IMR-90 (cell line): ENCODE measurements at places on chromosomes 7 and 10. TPM values are rescaled to one million over a fixed set of nuclear protein-coding genes. Genes with fewer than 3 reads are reported as not detected.
A peak's percentile ranks its signal among the peaks of the same experiment; 100 is the strongest.

- no peak overlapping the region for H3K4me3 ChIP-seq
- no peak overlapping the region for H3K27ac ChIP-seq
- peaks cover 13% of the 10 kb centered on the region; the same call in 1 of the 2 replicates for H3K36me3 ChIP-seq
- H3K27me3 ChIP-seq = no peaks in the 10 kb centered on the region
Measured at GRCh38 chr7:152203095-152203494, 177.6 kb downstream of the GALNT11 start.

- no peak overlapping the region for H3K4me3 ChIP-seq
- DNase-seq = no peak
- H3K27ac ChIP-seq = no peak overlapping the region
- H3K4me1 ChIP-seq = no peaks in the 10 kb centered on the region
- H3K36me3 ChIP-seq = no peaks in the 10 kb centered on the region
Measured at GRCh38 chr7:42621543-42622219, 290.2 kb downstream of the C7orf25 start.

DNA sequence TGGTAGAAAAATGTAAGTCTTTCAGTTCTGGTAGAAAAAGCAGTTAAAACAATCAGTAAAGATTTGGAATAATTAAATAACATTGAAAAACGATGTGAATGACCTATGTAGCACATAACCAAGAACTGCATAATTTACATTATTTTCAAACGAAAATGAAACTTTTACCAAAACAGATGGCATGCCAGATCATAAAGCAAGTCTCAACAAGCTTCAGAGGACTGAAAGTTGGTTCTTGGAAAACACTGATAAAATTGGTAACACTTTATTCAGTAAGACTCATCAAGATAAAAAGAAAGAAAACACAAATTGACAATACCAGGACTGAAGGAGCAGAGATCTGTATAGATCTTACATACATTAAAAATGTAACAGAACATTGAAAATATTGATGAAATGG is 92.8 kb downstream of the VIPR2 start:
- H3K36me3 ChIP-seq = no peaks in the 10 kb centered on the region
- no peaks in the 10 kb centered on the region for H3K27me3 ChIP-seq
- H3K4me1 ChIP-seq = no peaks in the 10 kb centered on the region
- no peak for DNase-seq

Gene NKX1-2
- not detected in 2 replicates for total RNA-seq

DNA sequence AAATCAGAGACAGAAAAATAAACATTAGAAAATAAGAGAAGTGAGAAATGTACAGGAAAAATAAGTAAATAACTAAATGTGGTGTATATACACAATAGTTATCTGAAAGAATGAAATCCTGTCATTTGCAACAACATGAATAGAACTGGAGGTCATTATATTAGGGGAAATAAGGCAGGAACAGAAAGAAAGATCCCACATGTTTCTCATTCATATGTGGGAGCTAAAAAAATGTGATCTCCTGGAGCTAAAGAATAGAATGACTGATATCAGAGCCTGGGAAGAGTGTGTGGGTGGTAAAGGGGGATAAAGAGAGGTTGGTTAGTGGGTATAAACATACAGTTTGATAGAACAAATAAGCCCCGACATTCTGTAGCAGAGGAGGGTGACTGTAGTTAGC is 27.3 kb downstream of the PLXDC2 start:
- no peak overlapping the region for H3K4me3 ChIP-seq
- H3K4me1 ChIP-seq = peaks cover 2% of the 10 kb centered on the region

DNA sequence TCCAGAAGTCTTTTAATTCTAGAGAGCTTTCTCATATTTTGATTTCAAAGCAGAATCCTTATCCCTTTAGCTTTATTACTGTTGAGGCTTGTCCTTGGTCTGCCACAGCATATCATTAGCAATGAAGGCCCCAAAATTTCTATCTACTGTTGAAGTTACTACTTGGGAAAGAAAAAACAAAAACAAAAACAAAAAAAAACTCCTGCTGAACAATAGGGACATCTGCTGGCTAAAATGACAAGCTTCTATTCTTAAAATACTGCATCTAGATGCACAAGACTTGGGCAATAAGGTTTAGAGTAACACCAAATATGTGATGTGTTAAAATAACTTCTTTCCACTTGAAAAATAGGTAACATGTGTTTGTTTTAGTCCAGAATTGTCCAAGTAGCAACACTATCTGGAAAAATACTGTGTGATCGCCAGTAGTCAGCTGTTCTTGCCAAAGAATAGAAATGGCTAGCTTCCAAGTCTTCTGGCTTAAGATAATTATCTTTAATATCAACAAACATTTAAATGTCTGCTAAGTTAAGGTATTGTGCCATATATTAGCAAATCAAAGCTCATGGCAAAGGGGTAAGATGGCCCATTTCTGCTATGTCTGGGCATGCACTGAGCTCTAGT is 3.8 kb upstream of the DMTF1 start:
- H3K4me1 ChIP-seq = no peaks in the 10 kb centered on the region
- H3K36me3 ChIP-seq = no peaks in the 10 kb centered on the region
- H3K27me3 ChIP-seq = no peaks in the 10 kb centered on the region; the same call in 1 of the 2 replicates
- peak; percentile 26 for DNase-seq
- H3K4me3 ChIP-seq = no peak overlapping the region

GRCh38 chr7:130896898-130897514 is 163.0 kb upstream of the KLF14 start:
- peaks cover 66% of the 10 kb centered on the region for H3K36me3 ChIP-seq
- H3K4me1 ChIP-seq = peaks cover 52% of the 10 kb centered on the region
- no peaks in the 10 kb centered on the region for H3K27me3 ChIP-seq
- peak; percentile 84 for DNase-seq

DNA sequence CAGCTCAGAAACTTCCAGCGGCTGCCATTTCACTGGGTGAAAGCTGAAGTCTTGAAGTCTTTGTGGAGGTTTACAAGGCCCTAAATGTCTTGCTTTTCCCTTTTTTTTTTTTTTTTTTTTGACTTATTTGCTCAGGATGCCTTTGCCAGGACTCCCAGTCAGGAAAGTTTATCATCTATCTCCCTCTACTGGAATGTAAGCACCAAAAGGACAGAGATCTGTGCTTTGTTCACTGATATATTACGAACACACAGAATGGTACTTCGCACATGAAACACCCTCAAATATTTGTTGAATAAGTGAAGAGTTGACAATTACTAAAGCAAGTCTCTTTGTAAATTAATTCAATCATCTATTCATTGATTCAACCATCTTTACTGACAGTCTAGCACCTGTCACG is 23.2 kb downstream of the ABCB4 start:
- peaks cover 2% of the 10 kb centered on the region; the same call in 1 of the 2 replicates for H3K27me3 ChIP-seq
- H3K4me3 ChIP-seq = no peak overlapping the region
- no peak for DNase-seq
- H3K36me3 ChIP-seq = no peaks in the 10 kb centered on the region
- no peaks in the 10 kb centered on the region for H3K4me1 ChIP-seq
- H3K27ac ChIP-seq = no peak overlapping the region

Gene RADIL
- total RNA-seq = 0.18 TPM in 1 of 2 replicates, not detected in the other

DNA sequence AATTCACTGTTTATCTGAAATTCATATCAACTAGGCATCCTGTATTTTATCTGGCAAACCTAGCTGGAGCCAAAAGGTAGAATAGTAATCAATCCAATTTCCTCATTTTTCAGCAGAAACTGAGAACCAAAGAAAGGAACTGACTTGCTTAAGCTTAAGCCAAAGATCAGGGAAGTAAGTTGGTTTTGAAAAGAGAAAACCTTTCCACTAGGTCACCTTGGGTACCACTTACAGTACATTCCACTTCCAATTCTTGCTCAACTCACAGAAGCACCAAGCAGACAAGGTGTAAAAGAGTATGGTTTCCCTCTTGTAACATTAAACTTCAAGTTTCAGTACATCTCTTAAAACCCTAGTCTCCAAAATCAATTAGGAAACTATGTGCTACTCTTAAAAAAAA is 79.6 kb downstream of the ZFAND4 start:
- no peak for DNase-seq
- H3K4me1 ChIP-seq = peaks cover 2% of the 10 kb centered on the region; the same call in 1 of the 2 replicates
- H3K36me3 ChIP-seq = no peaks in the 10 kb centered on the region
- H3K4me3 ChIP-seq = no peak overlapping the region
- H3K27me3 ChIP-seq = 0 out of 2 replicates have a peak, but pooled peaks cover 3% of the 10 kb centered on the region

- no peaks in the 10 kb centered on the region for H3K36me3 ChIP-seq
- H3K4me3 ChIP-seq = no peak overlapping the region
- H3K4me1 ChIP-seq = no peaks in the 10 kb centered on the region
Measured at GRCh38 chr10:66555061-66555460, 370.8 kb upstream of the LRRTM3 start.

- no peak overlapping the region for H3K4me3 ChIP-seq
- H3K27me3 ChIP-seq = no peaks in the 10 kb centered on the region
- DNase-seq = no peak
- H3K4me1 ChIP-seq = no peaks in the 10 kb centered on the region
- no peak overlapping the region for H3K27ac ChIP-seq
Measured at GRCh38 chr7:128284102-128284501, 43.0 kb downstream of the LEP start.

GRCh38 chr7:134452419-134452838 is 6.5 kb downstream of the AKR1B1 start:
- H3K27ac ChIP-seq = peak overlapping the region; percentile 53; the same call in 1 of the 2 replicates
- peaks cover 31% of the 10 kb centered on the region for H3K36me3 ChIP-seq

Gene LRRC4
- 0.54 and 0.56 TPM in 2 replicates for total RNA-seq

Gene OLAH
- under 0.01 TPM in 1 of 2 replicates, not detected in the other for total RNA-seq

Gene CACNB2
- 0.28 and 0.36 TPM in 2 replicates for total RNA-seq

GRCh38 chr10:80265740-80266512 is 23.5 kb downstream of the MAT1A start:
- H3K4me1 ChIP-seq = no peaks in the 10 kb centered on the region
- H3K4me3 ChIP-seq = no peak overlapping the region
- peaks cover 19% of the 10 kb centered on the region for H3K27me3 ChIP-seq
- no peak overlapping the region for H3K27ac ChIP-seq
- no peak for DNase-seq

DNA sequence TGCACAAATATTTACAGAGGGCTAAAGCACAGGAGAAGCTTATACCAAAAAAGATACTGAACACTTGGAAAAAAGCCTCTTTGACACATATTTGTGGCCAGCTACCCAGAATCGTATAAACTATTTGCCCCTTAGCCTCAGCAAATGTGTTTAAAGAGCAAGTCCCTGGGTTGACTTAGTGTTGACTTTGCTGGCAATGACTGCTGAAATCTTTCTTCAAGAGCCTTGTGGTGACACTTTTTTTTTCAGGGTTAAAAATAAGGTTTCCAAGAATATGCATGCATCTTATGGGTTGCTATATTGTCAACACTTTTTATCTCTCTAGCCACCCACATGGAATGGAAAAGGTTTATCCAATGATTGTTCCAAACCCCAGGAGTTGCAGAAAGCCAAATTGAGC is 14.9 kb upstream of the PLEKHS1 start:
- no peaks in the 10 kb centered on the region for H3K4me1 ChIP-seq
- H3K36me3 ChIP-seq = no peaks in the 10 kb centered on the region
- DNase-seq = no peak
- peaks cover 1% of the 10 kb centered on the region; the same call in 1 of the 2 replicates for H3K27me3 ChIP-seq
- no peak overlapping the region for H3K27ac ChIP-seq

- no peak overlapping the region for H3K4me3 ChIP-seq
- peaks cover 50% of the 10 kb centered on the region for H3K36me3 ChIP-seq
- no peak for DNase-seq
- no peaks in the 10 kb centered on the region for H3K27me3 ChIP-seq
- no peak overlapping the region for H3K27ac ChIP-seq
Measured at GRCh38 chr7:137893143-137893742, 46.5 kb upstream of the DGKI start.

- no peak overlapping the region for H3K27ac ChIP-seq
- H3K27me3 ChIP-seq = no peaks in the 10 kb centered on the region
- H3K36me3 ChIP-seq = peaks cover 18% of the 10 kb centered on the region
Measured at GRCh38 chr7:64528770-64529169, 34.1 kb downstream of the ZNF680 start.

DNA sequence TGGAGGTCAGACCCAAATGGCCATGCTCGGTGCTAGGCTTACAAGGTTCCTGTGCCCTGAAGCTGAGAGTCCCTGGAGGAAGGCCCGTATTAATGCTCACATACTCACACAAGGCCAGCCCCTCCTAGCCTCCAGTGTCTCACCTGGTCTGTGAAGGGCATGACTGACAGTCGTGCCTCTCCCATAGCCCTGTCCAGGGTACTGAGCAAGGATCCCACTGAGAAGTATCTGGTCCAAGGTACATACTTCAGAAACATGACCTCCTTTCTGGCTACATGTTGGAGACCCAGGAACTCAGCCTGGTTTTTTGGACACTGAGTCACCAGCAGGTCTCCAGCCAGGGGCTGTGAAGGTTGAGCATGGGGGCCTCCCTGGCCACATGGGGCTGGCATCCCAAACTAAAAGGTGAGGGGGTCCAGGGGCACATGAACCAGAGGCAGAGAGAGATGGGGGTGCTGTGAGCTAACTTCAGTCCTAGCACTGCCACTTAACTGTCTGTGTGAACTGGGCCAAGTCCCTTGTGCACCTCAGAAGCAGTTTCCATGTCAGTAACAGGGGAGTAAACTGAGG is 17.6 kb upstream of the RASGEF1A start:
- no peak overlapping the region for H3K27ac ChIP-seq

DNA sequence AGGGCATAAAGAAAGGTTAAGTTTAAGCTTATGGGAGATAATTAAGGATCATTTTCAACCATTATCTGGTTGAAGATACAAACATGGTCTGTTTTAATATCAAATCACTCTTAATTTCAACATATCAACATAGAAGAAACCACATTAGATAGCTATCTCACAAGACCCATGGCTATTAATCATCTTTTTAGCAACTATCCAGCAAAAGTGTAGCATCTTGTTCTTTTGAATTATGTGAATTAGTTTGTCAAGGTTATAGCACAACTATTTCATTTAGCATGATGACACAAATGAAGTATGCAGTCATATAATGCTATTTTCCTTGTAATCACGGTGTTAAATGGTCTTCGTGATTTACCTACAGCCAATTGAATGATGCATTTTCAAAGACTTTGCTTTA is 58.9 kb upstream of the PPP1R9A start:
- H3K27ac ChIP-seq = no peak overlapping the region
- no peaks in the 10 kb centered on the region for H3K27me3 ChIP-seq
- DNase-seq = no peak
- H3K4me3 ChIP-seq = no peak overlapping the region

Gene CYP2C8
- total RNA-seq = not detected in 2 replicates

DNA sequence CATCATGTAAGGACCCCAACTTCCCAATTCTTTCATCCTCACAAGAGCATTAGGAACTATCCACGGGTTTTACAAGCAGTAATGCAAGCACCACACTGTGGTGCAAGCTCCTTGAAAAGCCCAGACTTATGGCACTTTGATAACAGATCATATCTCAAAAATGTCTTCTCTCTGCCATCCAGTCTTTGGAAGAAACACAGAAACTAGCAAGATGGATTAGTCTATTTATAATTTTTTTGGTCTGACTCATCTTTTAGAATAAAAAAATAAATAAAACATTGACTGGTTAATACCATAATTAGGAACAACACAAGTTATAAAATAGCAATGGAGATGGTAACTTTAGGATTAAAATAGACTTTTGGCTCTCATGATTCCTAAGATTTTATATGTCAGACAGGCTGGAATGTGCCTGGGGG is 49.0 kb upstream of the CALD1 start:
- H3K4me3 ChIP-seq = peak overlapping the region; percentile 16; the same call in 1 of the 2 replicates
- H3K4me1 ChIP-seq = peaks cover 22% of the 10 kb centered on the region
- H3K27me3 ChIP-seq = no peaks in the 10 kb centered on the region
- DNase-seq = peak; percentile 73
- peak overlapping the region; percentile 79 for H3K27ac ChIP-seq
- no peaks in the 10 kb centered on the region for H3K36me3 ChIP-seq
